ENCODE measurements at places on chromosomes 12 and 14. TPM values are rescaled to one million over a fixed set of nuclear protein-coding genes. Genes with fewer than 3 reads are reported as not detected.

DNA sequence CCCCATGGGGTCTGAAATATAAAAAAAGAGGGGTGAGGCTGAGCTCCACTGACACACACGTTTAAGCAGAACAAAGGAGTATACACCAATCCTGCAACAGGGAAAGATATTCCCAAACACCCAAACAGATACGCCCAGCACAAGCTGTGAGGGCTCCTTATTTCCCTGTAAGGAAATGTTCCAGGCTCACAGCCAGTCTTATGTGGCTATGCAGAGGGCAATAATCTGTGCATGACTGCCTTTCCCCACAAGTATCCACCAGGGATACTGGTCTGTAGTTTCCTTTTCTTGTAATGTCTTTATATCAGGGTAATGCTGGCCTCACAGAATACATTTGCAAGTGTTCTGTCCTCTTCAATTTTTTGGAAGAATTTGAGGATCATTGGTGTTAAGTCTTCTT, 141.7 kb upstream of the DAAM1 start:
- DNase-seq: no peak

GRCh38 chr12:46786774-46787173, 39.0 kb downstream of the SLC38A4 start:
- DNase-seq: no peak

- no peak for DNase-seq
Measured at GRCh38 chr12:2447861-2448260, 346.9 kb upstream of the FKBP4 start.

RPL10L gene
- total RNA-seq: not detected

DNA sequence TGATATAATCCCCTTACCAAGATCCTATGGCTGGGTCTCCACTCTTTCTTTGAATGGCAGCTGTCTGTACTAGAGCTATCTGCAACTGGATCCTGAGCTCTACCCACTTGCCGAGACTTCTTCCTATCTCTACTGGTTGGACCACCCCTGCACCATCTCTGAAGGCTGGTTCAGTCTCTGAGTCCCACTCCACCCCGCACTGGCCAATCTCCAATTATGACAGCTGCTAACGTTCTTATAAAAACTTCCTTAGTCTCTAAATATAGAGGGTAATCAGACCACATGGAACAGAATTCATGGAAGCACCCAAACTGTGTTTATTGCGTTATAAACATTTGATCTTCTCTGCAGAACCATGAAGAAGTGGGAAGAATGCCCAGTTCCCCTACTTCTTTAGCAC, 186.6 kb upstream of the EEA1 start:
- no peak for DNase-seq

- no peak for DNase-seq
Measured at GRCh38 chr12:54420766-54421144, 1.7 kb upstream of the ITGA5 start.

REP15 gene
- total RNA-seq: 1.4 TPM

- no peak for DNase-seq
Measured at GRCh38 chr12:89140141-89140540, 212.2 kb downstream of the DUSP6 start.

- no peak for DNase-seq
Measured at GRCh38 chr14:61280092-61280525, 1.0 kb downstream of the TMEM30B start.

GRCh38 chr12:130702966-130703732, 12.9 kb downstream of the RIMBP2 start:
- no peak for DNase-seq

DNA sequence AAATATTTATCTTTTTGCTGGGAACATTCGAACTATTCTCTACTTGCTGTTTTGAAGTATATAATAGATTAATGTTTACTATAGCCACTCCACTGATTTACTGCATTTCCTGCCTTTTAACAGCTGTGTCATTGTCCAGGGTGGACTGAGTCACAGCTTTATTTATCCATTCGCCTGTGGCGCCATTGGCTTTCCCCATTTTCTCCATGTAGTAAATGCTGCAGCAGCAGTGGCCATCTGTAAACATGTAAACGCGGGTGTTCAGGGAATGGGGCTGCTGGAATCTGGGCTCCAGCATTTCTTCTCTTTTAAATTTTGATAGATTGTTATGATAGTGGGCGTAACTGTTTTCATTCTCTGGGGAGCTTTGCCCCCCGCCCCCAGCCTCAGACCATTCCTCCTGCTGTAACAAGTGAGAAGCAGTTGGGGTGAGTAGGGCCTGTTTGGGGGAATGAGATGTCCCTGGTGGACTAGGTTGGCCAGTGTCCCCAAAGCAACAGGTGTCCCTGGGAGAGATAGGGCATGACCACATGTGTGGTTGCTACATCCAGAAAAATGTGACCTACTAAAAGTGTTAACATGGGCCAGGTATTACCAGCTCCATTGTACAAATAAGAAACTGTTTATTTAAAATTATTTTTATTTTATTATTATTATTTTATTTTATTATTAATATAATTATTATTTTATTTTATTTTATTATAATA, 32.9 kb downstream of the RIN3 start:
- no peak for DNase-seq

- no peak for DNase-seq
Measured at GRCh38 chr14:73208390-73208789, 28.9 kb upstream of the PAPLN start.

GRCh38 chr12:34406228-34406995, 384.1 kb downstream of the ALG10 start:
- DNase-seq: no peak

HCAR1 gene
- 8.6 TPM for total RNA-seq

SMAGP gene
- total RNA-seq: 0.16 TPM

DNA sequence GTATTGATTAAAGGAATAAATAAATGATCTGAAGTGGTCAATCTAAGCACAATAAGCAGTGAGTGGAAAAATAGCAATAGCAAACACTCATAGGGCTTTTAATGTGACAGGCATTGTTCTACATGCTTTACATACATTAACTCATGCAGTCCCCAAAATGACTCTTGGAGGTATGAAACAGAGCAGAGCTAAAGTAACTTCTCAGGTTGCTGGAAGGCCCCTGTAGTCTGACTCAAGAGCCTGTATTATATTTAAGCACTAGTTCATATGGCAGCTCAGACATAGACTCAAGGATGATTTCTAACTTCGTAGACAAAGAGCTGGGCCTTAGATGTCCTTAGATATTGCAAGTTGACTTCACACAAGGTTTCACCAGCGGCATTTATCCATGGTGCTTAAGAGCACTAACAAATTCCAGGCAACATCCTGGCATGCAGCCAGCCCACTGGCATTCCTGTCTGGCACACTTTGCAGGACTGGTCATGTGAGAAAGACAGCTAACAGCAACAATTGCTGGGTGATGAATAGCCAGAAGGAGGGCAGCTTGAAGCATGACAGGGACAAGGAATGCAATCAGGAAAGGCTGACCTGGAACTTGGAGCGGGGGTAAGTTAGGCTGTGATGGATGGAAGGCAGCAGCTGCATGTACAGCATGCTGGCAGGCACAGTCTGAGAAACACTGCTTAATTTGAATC, 22.9 kb upstream of the KTN1 start:
- DNase-seq: no peak

Measured in activated T-helper 1 cell treated with anti-CD3 and anti-CD28 coated beads, Interleukin-12 subunit alpha, Interleukin-12 subunit beta, Interleukin-2, Interleukin-4 antibody, amounts not matched to agents 30 ng/mL and 10 ng/mL and 1 ng/mL, durations not matched to agents 14 hours and 24 hours and 36 hours (primary cell).